Bladder microvascular endothelial cell (primary cell): ENCODE measurements at places on chromosomes 1 and 21. TPM values are rescaled to one million over a fixed set of nuclear protein-coding genes. Genes with fewer than 3 reads are reported as not detected.

Gene TEX38
- not detected in 2 replicates for total RNA-seq

Gene INSRR
- not detected in 2 replicates for total RNA-seq

Gene TTLL7
- total RNA-seq: 1.5 and 3.8 TPM in 2 replicates

Gene KCNJ15
- total RNA-seq: 1.1 and 1.4 TPM in 2 replicates

Gene AK5
- total RNA-seq: 1.8 and 61.4 TPM in 2 replicates

Gene SYCP1
- total RNA-seq: not detected in 2 replicates

Gene SLC37A1
- 5.5 and 16.9 TPM in 2 replicates for total RNA-seq

Gene LTN1
- 14.1 and 29.6 TPM in 2 replicates for total RNA-seq
